ENCODE measurements at places on chromosomes 3 and 15. TPM values are rescaled to one million over a fixed set of nuclear protein-coding genes. Genes with fewer than 3 reads are reported as not detected.

GABRB3 gene
- total RNA-seq, result 2.6 TPM

CCDC39 gene
- not detected for total RNA-seq

TRIM42 gene
- total RNA-seq, result not detected

KLHL24 gene
- total RNA-seq, result 59.0 TPM

CAPN3 gene
- 0.43 TPM for total RNA-seq

CDC25A gene
- total RNA-seq, result 4.3 TPM

ARIH2 gene
- total RNA-seq, result 87.5 TPM

CLDN16 gene
- 1.3 TPM for total RNA-seq

LRRC31 gene
- 0.24 TPM for total RNA-seq

SLCO2A1 gene
- total RNA-seq, result not detected

ATP8B4 gene
- 0.24 TPM for total RNA-seq

CEMIP gene
- 0.85 TPM for total RNA-seq

Data from tracheal epithelial cell (primary cell).